ENCODE measurements at places on chromosomes 7 and 10. TPM values are rescaled to one million over a fixed set of nuclear protein-coding genes. Genes with fewer than 3 reads are reported as not detected.
A peak's percentile ranks its signal among the peaks of the same experiment; 100 is the strongest.

- no peak for DNase-seq
Observed at GRCh38 chr7:118369987-118370386, 145.5 kb downstream of the ANKRD7 start.

DNA sequence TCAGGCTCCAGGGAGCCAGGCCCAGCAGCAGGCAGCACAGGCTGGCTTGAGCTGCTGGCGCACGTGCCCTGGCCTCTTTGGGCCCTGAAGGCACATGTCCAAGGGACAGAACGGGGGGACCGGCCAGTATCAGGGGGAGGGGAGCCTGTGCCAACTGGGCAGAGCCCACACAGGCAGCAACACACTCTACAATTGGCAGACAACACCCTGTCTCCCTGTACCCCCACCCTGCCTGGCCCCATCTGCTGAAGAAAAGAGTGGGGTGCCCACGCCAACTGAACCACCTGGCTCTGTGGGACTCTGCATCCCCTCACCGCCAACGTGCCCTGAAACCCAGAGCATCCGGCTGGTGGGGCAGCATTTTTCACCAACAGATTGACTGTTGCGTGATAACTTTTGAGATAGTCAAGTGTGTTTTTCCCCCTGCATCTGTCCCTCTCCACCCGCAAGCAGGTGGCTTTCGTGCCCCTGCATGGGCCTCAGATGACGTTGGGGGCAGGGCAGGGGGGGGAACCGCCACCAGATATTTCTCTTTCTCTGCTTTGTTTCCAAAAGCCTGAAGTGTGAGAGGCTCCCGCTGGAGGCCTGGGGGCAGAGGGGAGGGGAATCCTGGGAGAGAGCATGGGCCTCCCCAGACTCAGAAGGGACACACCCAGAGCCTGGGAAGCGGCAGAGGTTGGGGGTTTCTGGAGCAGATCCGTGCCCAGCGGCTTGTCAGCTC lies 21.8 kb downstream of the SLIT1 start:
- no peak for DNase-seq

The IKZF1 gene
- total RNA-seq = not detected

DNA sequence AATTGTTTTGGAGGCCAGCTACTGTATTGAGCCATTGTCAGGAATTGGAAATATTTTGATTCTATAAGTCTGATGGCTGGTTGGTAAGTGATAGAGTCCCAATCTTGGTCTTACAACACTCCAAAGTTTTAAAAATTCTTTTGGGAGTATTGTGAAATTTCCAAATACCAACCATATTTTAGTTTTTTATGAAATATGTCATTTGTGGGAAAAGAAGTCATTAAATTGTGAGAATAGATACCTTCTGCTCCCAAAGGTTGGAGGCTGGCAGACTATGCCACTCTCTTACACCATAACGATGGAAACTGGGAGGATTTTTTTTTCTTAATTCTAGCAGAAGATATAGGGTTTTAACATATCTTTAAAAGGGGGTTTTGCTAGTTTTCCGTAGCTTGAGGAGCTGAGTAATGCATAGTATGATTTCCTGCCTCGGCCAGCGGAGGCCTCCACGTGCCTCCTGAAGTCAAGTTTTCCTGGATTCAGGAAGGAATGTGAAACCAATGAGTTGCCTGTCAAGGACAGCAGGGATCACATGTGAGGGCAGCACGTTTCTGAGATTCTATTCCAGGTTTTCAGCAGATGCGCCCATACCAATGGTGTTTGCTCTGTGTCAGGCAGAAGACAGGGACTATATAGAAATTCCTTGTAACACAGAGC lies 92.2 kb upstream of the LAMB4 start:
- no peak for DNase-seq

DNA sequence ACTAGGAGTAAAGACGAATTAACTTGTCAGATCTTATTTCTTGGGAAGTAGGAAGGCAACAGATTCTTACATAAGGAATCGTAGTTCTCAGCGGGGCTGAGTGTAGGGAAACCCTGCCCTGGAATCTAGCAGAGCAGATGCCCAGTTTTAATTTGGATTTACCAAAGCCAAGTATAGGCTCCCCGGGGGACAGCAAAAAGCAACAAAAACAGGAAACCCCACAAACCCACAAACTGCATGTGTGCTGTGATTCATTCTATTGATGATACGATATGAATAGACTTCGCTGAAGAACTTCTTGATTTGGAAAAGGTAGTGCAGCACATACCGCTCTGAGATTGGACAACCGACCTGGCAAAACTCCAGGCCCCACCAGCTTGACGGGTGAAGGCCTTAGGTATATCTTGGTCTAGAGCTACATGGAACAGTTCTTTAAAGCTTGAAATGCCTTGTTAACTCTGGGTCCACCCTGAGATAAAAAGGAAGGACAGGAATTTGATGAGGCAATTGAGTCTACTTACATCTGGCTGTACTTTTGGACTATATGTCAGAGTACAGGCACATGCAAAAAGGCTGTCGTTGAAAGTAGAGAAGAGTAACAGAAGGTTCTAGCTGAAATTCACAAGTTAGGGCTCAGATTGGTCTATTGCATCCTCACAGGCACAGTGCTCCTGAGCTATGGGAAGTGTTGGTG lies 49.1 kb downstream of the STRA8 start:
- DNase-seq = peak; percentile 63

- DNase-seq = no peak
Observed at GRCh38 chr10:34786464-34786863, 28.6 kb downstream of the PARD3 start.

- no peak for DNase-seq
Observed at GRCh38 chr7:95840953-95841950, 68.9 kb downstream of the DYNC1I1 start.

The GPC2 gene
- 8.1 TPM for total RNA-seq

The LRIT1 gene
- not detected for total RNA-seq

The LIPJ gene
- total RNA-seq = not detected

The MYO3A gene
- not detected for total RNA-seq

The ELFN1 gene
- 0.62 TPM for total RNA-seq

The ARHGAP22 gene
- total RNA-seq = 1.1 TPM

The EMX2 gene
- total RNA-seq = 3.0 TPM

The SPAG6 gene
- not detected for total RNA-seq

The OPALIN gene
- total RNA-seq = not detected

The PKD2L1 gene
- not detected for total RNA-seq

DNA sequence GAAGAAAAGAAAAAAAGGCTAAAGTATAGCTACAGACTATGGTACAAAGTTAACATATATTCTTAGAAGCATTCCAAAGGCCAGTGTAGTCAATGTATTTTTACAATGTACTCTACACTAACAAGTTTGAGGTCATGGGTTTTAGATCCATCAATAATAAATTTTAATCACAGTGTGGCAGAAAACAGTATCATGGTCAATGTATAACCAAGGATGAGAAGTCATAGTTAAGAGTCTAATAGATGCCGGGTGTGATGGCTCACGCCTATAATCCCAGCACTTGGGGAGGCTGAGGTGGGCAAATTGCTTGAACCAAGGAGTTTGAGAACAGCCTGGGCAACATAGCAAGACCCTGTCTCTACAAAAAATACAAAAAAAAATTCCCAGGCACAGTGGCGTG lies 53.1 kb downstream of the SLC16A12 start:
- no peak for DNase-seq

DNA sequence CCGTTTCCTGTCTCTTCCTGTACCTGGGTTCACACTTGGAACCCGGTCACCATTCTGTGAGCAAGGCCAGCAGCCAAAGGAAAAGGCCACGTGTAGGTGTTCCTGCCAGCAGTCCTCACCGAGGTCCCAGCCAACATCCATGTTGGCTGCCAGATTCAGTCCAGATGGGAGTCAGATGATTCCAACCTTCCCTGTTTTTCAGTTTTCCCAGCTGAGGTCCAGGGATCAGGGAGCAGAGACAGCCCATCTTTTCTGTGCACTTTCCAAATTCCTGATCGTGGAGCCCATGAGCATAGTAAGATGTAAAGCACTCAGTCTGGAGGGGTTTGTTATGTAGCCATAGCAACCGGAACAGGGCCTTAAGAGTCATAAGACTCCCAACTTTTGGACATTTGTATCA lies 3.9 kb upstream of the PVRIG start:
- DNase-seq = no peak

DNA sequence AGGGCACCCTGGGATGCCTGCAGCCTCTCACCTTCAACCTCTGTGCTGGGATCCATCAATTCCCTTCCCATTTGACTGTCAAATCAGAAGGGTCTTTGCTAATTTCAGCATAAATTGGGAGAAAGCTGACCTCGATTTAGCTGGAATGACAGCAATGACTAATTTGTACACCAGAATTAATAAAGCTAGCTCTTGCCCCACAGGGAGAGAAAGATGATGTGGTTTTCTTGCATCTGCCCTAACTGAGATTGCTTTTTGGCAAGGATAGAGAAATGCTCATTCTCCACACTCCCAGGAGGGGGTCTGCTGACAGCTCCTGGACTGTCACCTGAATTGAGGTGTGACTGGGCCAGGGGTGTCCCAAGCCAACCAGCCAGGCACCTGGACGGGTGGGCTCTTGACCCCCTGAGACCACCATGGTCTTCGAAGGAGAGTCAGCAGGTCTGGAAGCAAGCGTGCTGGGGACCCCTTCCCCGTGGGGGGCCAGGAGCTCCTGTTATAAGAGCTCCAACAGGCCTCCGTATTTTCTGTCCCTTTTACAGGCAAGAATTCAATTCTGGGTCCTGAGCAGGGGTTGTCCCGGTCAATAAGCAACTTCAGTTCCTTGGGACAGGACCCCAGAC lies 42.1 kb downstream of the RBM17 start:
- DNase-seq = no peak

DNA sequence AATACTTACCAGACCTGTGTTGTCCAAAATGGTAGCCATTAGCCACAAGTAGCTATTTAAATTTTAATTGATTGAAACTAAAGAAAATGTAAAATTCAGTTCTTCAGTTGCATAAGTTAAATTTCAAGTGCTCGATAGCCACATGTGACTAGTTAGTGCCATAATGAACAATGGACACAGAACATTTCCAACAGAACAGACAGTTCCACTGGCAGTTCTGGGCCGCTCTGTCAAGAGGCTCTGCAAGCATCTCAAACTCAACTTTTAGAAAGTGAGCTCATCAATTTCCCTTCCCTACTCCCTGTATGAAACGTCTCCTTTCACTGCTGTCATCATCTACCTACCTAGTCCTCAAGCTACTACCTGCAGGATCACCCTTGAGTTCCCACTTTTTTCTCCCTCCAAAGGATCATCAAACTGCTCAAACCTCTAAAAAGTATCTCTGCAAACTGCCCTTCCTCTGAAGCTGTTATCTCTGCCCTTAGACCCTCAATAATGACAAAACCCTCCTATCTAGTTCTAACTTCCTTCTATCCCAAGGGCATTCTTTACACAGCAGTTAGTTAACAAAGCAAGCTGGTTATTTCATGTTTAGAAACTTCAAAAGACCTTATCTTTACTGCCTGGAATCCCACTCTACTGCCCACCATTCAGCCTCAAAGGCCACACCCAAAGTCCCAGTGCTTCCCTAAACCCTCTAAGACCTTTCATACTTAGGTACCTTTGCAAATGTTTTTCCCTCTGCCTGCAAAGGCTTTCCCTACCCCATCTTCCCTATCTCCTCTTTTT lies 20.6 kb downstream of the SHTN1 start:
- no peak for DNase-seq

DNA sequence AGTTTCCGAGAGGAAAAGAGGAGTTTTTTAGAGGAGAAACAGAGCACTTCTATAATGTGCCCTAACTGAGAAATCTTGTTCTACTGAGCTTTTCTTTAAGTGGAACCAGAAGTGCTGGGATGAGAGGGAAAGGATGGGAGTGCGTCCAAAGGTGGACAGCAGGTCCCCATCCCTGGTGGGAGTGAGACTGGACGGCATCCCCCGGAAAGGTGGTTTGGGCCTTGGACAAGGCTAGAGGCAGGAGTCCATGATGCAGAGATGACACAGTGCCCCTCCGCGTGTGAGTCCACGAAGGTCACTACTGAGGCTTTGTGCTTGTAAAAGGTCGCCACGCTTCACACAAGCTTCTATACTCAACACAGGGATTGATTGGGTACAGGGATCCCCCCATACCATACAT lies 6.1 kb upstream of the EN2 start:
- no peak for DNase-seq

- DNase-seq = no peak
Observed at GRCh38 chr7:110905773-110906566, 185.0 kb upstream of the LRRN3 start.

The CXCL12 gene
- total RNA-seq = 169 TPM

The AZGP1 gene
- not detected for total RNA-seq

The OR13A1 gene
- total RNA-seq = not detected

The ZNF467 gene
- 4.4 TPM for total RNA-seq

DNA sequence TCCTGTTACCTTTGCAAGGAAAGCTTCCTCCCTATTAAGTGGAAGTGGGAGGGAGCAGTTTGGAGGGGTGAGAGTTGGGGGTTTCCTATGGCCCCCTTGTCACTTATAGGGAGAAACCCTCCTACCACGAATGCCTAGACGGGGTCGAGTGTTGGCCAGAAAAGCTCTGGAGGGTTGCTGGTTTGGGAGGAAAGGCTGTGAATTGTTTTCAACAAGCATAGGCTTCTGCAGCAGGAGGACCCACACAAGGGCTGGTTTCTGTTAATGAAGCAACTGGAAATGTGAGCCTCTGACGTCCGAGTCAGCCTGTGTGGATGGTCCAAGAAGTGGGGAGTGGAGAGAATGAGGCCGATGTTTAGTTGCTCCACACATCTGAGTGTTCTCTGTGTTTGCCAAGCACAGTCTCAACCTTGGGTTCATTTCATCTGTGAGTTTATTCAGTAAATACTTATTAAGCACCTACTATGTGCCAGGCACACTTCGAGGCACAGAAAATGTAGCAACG lies 37.3 kb upstream of the LEP start:
- DNase-seq = no peak

- no peak for DNase-seq
Observed at GRCh38 chr7:127256041-127256725, 3.4 kb upstream of the GRM8 start.

The SFRP5 gene
- not detected for total RNA-seq

The SLC13A1 gene
- total RNA-seq = not detected

DNA sequence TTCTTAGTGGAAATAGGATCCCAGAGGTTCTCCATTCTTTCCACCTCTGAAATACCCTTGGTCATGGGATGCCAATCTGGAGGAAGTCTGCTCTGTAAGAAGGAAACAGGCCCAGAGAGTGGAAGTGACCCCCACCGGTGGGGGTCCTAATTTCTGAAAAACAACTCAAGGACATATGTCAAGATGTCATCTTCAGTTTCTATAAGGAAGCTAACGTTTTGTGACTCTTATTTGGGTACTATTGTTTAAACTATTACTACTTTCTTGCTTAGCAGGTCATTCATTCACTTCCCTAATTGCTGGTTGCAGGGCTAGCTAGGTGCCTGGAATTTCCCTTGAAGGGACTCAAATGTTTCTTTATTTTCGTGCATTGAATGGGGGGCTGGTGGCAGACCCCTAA lies 1.9 kb upstream of the ZNF775 start:
- DNase-seq = no peak

The FAM13C gene
- 3.2 TPM for total RNA-seq

DNA sequence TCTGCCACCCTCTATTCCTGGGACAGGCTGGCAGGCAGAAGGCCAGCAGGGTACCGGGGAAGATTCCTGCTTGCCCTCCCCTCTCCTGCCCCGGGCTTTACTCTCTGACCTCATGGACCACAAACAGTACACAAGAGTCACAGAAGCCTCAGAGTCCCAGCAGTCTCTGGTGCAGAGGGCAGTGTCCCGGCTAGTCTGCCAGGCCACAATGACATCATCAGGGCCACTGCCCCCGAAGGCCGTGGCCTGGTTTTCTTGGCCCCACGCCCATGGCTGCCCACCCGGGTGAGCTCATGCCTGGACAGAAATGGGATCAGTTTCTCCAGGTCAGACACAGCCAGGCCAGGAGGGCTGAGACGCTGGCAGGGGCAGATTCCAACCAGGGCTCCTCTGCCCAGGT lies 91.9 kb downstream of the MYL10 start:
- DNase-seq = no peak
